ENCODE measurements at places on chromosomes 3 and 15.

DNA sequence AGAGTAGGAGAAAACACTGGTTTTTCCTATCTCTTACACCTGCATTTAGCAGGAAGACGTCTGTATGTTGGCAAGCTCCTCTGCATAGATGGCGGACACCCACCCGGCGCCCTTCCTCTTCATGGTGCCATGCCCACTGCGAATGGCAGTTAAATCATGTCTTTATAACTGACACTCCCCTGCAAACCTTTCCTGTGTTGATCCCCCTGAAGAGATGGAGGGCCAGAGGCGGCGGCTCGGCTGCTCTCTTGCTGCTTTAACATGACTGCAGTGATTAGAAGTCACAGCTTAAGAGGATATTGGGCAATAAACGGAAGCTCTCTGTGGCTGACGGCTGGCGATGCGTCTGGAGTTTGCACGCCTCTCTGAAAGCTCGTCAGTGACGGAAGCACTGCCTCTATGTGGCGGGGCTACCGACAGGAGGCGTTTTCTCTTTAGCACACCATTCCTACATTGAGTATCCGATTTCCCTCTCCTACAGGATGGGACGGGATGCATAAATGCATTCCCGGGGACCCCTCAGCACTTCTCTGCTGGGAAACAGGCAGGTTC lies 25.5 kb upstream of the SNRPA1 start:
- no peaks in the 10 kb centered on the region for H3K36me3 ChIP-seq
- H3K4me3 ChIP-seq: no peak overlapping the region
- H3K4me1 ChIP-seq: no peaks in the 10 kb centered on the region
- H3K27ac ChIP-seq: no peak overlapping the region

DNA sequence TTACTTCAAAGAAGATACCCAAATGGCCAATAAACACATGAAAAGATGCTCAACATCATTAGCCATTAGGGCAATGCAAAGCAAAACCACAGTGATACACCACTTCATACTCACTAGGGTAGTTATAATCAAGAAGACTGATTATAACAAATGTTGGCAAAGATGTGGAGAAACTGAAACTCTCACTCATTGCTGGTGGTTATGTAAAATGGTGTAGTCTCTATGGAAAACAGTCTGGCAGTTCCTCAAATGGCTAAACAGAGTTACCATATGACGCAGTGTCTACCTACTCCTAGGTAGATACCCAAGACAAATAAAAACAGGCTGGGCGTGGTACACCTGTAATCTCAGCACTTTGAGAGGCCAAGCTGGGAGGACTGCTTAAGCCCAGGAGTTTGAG lies 3.5 kb upstream of the ZFAND6 start:
- no peak for DNase-seq
- H3K36me3 ChIP-seq: no peaks in the 10 kb centered on the region

DNA sequence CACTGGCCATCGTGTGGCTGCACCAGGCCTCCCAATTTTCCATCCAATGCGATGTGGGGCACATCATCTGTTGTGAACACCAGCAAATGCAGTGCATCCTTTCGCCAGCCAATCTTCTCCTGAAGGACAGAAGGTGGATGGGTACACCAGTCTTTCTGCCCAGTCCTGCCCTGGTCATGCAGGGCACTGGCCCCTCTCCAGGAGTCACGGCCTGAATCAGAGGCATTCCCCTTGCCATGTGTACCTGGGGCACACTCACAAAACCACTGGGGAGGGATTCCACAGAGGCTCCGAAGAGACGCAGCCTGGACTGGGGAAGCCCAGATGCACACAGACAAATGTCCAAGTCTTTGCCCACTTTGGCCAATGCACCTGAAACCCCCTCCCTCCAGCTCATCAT lies 65.8 kb downstream of the ITGB5 start:
- H3K27me3 ChIP-seq: no peaks in the 10 kb centered on the region
- H3K36me3 ChIP-seq: no peaks in the 10 kb centered on the region
- no peak overlapping the region for H3K4me3 ChIP-seq
- H3K4me1 ChIP-seq: peaks cover 6% of the 10 kb centered on the region
- H3K27ac ChIP-seq: no peak overlapping the region

- no peak overlapping the region for H3K27ac ChIP-seq
- DNase-seq: no peak
- H3K36me3 ChIP-seq: no peaks in the 10 kb centered on the region
- no peaks in the 10 kb centered on the region for H3K4me1 ChIP-seq
- H3K4me3 ChIP-seq: no peak overlapping the region
- H3K27me3 ChIP-seq: peaks cover 6% of the 10 kb centered on the region
Measured at GRCh38 chr3:72232331-72232730, 447.4 kb upstream of the PROK2 start.

DNA sequence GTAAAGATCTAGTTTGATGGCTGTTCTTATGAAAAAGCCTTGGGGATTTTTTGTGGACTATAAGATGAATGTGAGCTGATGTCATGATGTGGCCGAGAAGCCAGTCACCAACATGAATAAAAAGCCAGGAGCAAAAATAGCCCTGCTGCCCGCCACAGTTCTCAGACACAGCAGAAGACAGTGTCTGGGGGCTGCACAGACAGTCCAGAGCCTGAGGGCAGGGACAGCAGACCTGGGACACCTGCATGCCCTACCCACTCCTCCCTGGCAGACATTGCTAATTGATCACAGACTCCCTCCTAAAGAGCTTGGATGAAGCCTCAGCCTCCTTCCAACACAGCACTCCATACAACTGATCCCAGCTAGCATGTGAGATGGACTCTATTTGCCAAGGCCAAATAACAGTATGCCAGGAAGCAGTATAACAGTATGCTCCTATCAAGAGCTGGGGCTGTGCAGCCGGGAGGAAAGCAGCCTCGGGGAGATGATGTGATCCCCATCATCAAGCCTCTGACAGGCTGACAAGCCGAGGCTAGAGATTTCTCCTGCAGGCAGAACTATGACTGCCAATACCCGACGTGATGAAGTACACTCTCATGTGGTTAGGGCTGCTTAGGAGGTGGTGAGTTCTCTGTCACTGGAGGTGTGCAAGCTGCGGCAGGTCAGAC lies 105.4 kb upstream of the RPL32 start:
- H3K4me3 ChIP-seq: no peak overlapping the region
- peaks cover 14% of the 10 kb centered on the region for H3K4me1 ChIP-seq
- H3K27me3 ChIP-seq: no peaks in the 10 kb centered on the region
- no peak for DNase-seq

GRCh38 chr3:182568876-182569275 lies 224.4 kb upstream of the ATP11B start:
- H3K27me3 ChIP-seq: no peaks in the 10 kb centered on the region
- no peak overlapping the region for H3K27ac ChIP-seq
- no peak for DNase-seq

DNA sequence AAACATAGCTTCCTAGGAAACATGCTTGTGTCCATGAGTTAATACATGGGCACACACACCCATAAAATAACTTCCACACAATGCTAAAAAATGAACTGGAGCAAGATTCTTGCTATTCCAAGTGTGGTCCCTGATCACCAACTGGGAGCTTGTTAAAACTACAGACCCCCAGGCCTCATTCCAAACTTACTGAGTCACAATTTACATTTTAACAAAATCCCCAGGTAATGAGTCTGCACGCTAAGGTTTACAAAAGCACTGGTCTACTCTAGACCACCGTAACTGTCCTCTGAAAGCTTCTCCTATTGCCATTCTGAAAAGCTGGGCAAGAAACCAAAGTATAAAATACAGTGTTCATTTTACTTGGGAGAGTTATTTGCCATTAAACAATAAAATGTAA lies 45.4 kb downstream of the IGF2BP2 start:
- peaks cover 47% of the 10 kb centered on the region for H3K4me1 ChIP-seq
- no peak overlapping the region for H3K4me3 ChIP-seq
- H3K36me3 ChIP-seq: peaks cover 13% of the 10 kb centered on the region
- no peak for DNase-seq
- peak overlapping the region; percentile 1 for H3K27ac ChIP-seq

DNA sequence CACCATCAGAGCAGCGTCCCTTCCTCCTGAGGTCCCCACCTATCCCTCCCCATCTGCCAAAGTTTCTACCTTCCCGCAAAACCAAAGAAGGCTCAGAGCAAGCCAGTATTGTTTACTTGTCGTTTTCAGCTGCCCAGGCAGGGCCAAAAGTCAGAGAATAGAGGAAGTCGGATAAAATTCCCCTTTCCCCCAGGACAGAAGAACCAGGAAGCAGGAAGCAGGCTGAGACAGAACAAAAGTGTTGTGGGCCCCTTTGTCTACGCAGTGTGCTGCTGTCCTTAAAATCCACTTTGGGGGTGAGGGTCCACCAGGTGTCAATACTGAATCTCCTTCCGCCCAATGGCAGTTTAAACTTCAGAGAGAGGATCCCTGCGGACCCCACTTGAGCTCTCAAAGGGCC lies 18.5 kb upstream of the RPL32 start:
- DNase-seq: no peak
- no peak overlapping the region for H3K4me3 ChIP-seq
- no peaks in the 10 kb centered on the region for H3K36me3 ChIP-seq
- H3K27ac ChIP-seq: no peak overlapping the region

All from RWPE2 (cell line).